Jurkat, Clone E6-1 (cell line): ENCODE measurements at places on chromosomes 16 and 17.

DNA sequence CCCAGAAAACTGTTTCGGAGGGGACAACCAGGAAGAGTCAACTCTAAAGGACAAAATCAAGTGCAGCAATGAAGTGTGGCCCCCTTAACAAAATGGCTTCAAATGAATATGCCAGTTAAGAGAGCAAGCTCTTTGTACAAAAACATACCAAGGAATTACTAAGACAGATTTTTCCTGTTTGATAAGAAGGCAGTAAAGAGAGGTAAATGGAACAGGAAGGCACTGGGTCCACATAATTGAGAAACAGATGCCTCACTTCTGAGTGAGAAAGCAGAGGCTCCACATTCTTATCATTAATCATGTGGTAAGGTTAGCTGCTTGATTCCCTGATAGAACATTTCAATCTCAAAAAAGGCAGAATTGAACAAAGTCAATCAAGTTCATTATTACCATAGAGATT lies 44.9 kb downstream of the MBTD1 start:
- DNase-seq: no peak

GRCh38 chr17:61361084-61361483 lies 38.6 kb upstream of the TBX2 start:
- no peak for DNase-seq

- DNase-seq: no peak
These were observed 489.6 kb downstream of the CDH13 start for GRCh38 chr16:83116274-83116892.

- no peak for DNase-seq
These were observed 414.4 kb downstream of the WWOX start for GRCh38 chr16:78513838-78514237.

- no peak for DNase-seq
These were observed 39.6 kb upstream of the NAT9 start for GRCh38 chr17:74815550-74816370.

DNA sequence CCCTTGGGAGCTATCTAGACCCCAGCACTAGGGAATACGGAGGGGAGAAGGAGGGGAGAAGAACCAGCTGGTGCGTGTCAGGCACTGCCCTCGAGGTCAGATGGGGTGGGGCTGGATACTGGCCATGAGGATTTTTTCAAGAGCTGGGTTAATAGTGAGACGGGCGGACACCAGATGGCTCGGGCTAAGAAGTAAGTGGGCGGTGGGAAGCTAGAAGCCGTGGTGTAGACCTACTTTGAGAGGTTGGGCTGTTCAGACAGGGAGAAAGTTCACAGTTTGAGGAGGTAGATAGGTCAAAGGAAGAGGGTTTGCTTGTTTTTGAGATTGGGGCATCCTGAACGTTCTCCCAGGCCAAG lies 303.8 kb downstream of the SEC14L1 start:
- DNase-seq: no peak

- no peak for DNase-seq
These were observed 217.0 kb downstream of the FTO start for GRCh38 chr16:53920988-53921387.
